ENCODE measurements at places on chromosomes 4 and X. TPM values are rescaled to one million over a fixed set of nuclear protein-coding genes. Genes with fewer than 3 reads are reported as not detected.

DNA sequence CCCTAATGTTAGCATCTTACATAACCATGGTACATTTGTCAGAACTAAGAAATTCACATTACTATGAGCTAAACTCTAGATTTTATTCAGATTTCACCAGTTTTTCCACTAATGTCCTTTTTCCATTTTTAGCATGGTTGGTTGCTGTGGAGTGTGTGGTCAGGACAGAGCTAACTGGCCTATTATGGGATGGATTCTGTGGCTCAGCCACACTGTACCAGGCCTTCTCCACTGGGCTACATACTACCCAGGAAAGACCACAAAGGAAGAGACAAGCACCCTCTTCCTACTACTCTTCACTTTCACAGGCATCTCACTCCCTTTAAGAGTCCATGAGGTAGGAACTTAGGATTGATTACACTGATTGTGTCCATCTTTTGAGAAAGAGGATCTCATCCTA is 67.4 kb downstream of the ZNF827 start:
- H3K27me3 ChIP-seq = no peaks in the 10 kb centered on the region
- no peak for DNase-seq
- H3K36me3 ChIP-seq = no peaks in the 10 kb centered on the region
- no peak overlapping the region for H3K27ac ChIP-seq

The MORF4L2 gene
- total RNA-seq = 687 TPM

The PCDH7 gene
- not detected for total RNA-seq

The OPRPN gene
- total RNA-seq = not detected

GRCh38 chrX:97372001-97372766 is 488.5 kb downstream of the RPA4 start:
- no peak for DNase-seq
- H3K36me3 ChIP-seq = no peaks in the 10 kb centered on the region
- H3K4me3 ChIP-seq = no peak overlapping the region
- H3K27me3 ChIP-seq = no peaks in the 10 kb centered on the region
- H3K4me1 ChIP-seq = no peaks in the 10 kb centered on the region
- no peak overlapping the region for H3K27ac ChIP-seq

- no peaks in the 10 kb centered on the region for H3K4me1 ChIP-seq
- H3K4me3 ChIP-seq = no peak overlapping the region
- H3K36me3 ChIP-seq = no peaks in the 10 kb centered on the region
- DNase-seq = no peak
These were observed 51.4 kb downstream of the ENOX2 start for GRCh38 chrX:130851569-130851968.

The COPS4 gene
- total RNA-seq = 90.4 TPM
